Posterior cingulate gyrus (tissue), 11 donors: ENCODE measurements at places on chromosomes 1 and 21.

DNA sequence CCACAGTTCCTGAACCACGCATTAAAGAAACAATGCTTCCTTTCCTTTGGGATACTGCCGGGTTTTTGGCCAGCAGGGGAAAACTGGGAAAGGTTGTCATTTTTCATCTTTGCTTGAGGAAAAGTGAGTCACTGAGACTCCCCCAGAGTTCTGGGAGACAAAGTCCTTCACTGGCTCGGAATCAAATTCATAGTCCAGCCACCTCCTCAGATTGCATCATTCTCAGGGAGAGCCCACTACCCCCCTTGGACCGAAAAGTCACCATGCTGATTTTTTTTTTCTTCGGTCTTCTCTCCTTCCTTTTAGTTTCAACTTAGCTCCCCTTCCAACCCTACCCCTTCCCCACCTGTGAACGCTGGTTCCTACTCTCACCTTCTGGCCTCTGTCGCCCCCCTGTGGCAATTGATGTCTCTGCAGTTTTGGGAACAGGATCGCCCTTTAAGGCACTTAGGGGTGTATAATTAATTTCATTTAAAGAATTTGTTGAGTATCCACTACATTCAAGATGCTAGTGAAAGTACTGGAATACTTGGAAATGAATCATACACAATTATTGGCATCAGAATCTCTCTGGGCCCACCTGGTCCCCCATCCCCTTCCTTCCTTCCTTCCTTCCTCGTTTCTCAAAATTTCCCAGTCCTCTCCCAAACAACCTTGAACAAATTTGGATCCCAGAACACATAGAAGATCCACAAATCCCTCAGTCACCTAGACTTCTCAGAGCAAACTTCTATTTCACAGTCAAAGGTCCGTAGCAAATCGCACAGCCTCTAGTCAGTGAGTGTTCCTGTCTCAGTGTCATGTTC is 6.9 kb downstream of the ACKR1 start:
- DNase-seq, result peak; percentile 55

GRCh38 chr1:76162254-76162653 is 87.7 kb downstream of the ST6GALNAC3 start:
- DNase-seq, result no peak

DNA sequence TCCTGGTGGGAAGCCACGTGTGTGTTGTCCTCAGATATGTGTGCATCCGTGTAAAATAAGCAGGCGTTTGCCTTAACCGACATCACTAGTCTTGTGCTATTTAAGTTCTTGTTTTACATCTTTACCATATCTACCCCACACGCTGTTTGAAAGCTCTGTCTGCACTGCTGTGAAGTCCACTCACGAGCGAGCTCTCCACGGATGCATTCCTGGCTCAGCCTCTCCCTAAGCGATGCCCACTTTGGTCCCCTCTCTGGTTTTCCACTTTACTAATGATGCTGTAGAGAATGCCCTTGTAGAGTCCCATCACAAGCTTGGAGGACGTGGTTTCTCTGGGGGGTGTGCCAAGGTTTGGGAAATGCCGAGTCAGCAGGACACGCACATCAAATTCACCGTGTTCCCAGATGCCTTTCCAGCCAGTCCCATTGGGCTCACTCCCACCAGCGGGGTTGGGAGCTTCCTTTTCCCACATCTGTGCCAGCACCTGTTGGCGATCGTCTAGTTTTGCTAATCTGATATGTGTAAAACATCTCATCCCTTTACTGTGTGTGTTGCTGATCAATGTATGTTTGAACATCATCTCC is 43.8 kb downstream of the ACTL8 start:
- DNase-seq, result no peak

DNA sequence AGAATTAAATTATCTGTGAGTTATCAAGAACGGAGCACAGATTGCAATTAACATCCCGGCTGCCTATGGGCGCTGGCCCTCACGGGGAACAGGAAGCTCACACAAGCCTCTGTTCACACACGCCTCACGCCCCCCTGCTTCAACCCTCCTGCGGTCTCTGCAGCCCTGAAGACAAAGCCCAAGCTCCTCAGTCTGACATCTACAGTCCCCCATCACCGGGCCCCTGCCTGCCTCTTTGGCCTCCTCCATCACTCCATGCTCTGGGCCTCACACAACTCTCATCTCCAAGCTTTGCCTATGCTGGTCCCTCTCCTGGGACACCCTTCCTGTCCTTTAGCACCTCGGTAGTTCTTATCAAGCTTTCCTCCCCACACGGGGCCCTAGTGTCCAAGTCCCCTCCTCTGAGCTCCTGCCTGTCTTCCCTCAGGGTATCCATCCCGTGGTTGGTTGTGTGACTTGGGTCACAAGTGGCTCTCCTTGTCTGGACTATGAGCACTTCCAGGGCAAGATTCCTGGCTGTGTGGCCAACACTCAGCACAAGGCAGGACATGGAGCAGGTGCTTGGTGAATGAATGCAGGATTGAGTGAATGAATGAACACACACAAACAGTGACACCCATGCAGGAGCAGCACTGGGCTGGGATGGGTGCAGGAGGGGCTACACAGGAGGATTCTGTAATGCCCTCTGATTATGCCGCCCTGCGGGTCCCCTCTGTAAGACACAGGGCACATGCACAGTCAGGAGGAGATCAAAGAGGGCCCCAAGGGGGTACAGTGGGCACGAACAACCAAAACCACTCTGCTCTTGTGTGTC is 116.1 kb downstream of the DMRTB1 start:
- no peak for DNase-seq

- DNase-seq, result no peak
These were observed 151.0 kb upstream of the RAB4A start for GRCh38 chr1:229119876-229120275.

DNA sequence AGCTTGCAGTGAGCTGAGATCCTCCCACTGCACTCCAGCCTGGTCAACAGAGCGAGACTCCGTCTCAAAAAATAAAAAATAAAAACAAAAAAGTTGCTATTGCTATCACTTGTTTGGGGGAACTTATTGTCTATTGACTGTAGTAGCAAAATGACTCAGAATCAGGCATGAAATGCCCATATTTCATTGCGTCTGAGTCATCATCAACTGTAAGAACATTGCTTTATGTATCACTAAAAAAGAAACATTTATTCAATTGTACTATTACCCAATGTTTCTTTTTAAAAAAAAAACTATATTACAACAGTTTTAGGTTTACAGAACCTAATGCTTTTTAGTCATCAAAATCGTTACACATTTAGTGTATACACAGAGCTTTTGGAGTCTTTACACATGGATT is 91.0 kb upstream of the FMN2 start:
- no peak for DNase-seq

DNA sequence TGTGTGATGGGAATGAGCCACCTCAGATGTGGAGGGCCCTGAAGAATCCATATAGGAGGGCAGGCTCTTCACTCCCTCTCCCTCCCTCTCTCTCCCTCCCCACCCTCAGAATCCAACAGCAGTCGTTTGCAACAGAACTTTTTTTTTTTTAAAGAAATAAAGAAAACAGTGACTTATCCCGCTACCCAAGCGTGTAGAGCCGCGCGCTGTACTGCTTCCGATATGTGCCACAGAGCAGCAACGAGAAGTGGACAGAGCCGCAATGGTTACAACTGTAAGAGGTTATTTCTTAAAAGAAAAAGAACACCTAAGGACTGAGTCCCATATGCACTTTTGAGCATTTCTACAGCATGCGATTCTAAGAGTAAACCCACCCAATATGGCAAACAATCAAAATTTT is 7.4 kb upstream of the NADK start:
- no peak for DNase-seq

DNA sequence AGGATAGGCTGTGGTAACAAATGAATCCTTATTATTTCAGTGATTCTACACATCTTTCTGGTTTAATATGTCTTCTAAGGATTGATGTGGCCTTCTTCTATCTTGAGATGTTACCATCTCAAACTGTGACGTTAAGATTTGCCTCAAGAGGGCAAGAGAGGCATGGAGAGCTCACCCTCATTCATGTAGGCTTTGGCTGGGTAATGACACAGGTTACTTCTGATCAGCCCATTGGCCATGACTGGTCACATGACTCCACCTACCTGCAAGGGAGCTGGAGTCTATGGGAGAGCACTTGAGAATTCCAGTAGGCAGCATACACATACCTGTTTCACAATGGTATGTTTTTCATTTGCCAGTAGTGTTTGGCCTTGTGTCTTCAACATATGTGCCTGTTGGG is 30.0 kb downstream of the CACHD1 start:
- DNase-seq, result no peak

DNA sequence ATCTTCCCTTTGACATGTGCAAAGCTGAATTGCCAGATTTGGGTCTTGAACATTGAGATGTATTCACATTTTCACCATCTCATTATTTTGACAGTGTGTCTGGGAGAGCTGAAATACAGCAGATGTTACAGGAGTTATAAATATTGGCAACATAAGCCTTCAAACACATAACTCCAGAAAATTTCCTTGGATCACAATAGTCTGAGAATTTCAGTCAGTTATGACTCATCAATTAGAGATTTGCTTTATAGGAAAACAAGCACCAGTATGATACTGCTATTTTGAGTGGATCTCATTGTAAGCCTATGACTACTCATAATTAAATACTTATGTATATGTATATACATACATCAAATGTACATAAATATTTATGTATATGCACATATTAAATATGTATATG is 1171.8 kb downstream of the AMY1C start:
- DNase-seq, result no peak

DNA sequence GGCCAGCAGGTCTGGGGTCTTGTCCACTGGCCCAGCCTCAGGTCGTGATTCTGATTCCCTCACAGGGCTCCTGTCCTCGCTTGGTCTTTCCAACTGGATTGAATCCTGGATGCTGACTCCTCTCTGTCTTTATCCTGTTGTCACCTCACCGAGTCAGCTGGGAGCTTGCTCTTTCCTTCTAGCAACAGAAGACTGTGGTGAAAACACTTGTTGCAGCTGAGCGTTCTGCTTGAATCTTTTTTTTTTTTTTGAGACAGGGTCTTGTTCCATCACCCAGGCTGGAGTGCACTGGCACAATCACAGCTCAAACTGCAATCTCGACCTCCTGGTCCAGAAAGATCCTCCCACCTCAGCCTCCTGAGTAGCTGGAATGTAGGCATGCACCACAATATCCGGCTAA is 8.0 kb upstream of the WNT4 start:
- no peak for DNase-seq

- no peak for DNase-seq
These were observed 155.2 kb upstream of the KAZN start for GRCh38 chr1:14443164-14443787.

- DNase-seq, result no peak
These were observed 42.4 kb upstream of the IL19 start for GRCh38 chr1:206727981-206728696.

DNA sequence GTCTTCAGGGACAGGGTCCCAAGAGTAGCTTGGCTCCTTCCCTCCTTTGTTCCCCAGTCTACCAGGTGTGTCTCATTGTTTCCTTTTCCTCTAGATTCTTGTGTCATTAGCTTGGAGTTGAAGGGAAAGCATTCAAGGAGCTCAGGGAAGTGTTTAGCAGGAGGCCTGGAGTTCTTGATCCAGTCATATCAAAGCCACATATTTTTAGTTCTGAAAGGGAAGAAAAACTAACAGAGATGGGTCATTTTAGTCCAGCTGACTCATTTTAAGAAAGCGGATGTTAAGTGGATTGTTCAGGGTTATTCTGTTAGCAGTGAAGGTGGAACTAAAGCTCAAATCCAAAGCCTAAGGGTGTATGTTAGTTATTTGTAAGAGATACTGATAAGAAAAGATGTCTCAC is 721 bp downstream of the C1orf54 start:
- DNase-seq, result no peak

DNA sequence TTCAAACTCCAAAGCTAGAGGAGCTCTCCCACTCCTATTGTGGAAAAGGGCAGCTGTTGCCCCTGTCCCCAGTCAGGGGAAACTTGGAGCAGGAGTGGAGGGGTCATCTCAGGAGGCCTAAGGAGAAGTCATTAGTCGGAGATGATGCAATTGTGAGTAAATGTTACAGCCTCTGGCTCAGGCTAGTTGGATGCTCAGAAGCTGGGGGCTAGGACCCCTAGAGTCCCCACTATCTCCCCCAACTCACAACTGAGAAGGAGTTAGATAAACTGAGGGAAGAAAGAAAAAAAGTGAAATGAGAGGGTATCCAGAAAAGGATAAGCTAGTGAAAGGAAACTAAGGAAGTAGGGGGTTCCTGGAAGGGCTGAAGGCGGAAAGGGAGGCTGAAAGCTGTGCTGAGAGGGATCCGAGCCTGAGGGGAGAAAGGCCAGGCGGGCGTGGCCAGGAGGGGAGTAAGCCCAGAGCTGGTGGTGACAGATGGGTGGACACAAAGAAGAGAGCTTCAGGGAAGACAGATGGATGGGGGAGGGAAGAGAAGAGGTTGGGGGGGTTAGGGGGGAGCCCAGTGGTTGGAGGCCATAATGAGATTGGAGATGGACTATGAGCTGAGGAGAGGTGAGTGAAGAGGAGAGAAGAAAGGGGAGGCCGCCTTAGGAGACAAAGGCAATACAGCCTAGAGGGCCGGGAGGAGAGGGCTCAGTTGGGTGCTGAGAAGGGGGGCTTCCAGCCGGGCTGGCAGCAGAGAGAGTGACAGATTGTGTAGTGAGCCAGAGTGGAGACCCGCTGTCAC is 4.5 kb upstream of the NHLH1 start:
- DNase-seq, result no peak

DNA sequence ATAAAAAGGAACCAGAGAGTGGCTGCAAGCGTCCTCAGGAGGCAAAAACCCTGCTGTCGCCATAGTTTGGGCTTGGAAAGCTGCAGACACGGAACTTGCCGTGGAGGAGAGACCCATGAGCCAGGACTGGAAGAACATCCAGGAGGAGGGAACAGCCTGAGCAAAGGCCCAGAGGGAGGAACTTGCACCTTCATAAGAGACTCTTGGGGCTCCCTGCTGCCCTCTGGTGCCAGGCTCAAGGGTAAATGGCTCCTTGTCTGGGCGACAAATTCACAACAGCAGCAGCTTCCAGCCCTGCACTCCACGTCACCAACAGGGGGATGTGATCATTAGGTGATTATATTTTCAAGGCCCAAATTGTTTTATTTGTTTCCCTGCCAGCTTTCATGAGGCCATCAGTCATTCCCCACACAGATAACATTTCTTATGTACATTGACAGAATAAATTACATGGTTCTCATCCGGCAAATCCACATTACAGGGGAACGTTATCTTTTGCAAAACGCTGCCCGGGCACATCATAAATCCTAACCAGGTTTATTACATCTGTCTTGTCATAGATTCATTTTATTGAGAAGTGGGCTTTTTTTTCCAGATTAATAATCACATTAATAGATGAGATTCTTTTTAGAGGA is 143.0 kb upstream of the GRIK3 start:
- DNase-seq, result peak; percentile 55

DNA sequence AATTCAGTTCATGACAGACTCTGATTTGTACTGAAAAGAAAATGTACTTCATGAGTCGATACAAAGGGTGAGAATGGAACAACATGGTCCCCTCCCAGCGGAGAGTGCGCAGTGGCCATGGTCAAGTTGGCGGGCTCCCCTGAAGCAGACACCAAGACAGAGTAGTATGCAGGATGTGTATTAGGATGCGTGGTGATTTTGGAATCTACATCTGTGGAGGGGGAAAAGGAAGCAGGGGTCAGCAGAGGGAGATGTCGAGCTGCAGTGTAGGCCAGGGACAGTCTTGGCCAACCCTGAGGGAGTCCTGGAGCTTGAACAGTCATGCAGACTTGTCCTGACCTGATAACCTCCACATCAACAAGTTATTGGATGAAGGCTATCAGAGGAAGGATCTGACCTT is 481.0 kb downstream of the OMA1 start:
- DNase-seq, result no peak

GRCh38 chr1:204972426-204972825 is 70.6 kb upstream of the CNTN2 start:
- DNase-seq, result no peak

GRCh38 chr1:151568626-151569088 is 28.5 kb downstream of the TUFT1 start:
- DNase-seq, result no peak

- no peak for DNase-seq
These were observed 23.7 kb downstream of the CAMK1G start for GRCh38 chr1:209607102-209607794.
